ENCODE measurements at places on chromosomes 6 and 20. TPM values are rescaled to one million over a fixed set of nuclear protein-coding genes. Genes with fewer than 3 reads are reported as not detected.

The FOXA2 gene
- not detected for polyA plus RNA-seq

The LKAAEAR1 gene
- polyA plus RNA-seq: not detected

The SEMG1 gene
- polyA plus RNA-seq: not detected

The DEFB110 gene
- not detected for polyA plus RNA-seq

The CSNK2B gene
- 148 TPM for polyA plus RNA-seq

The DBNDD2 gene
- 26.4 TPM for polyA plus RNA-seq

The SIRPB2 gene
- 2.7 TPM for polyA plus RNA-seq

The SAMD10 gene
- polyA plus RNA-seq: 2.5 TPM

The CYP39A1 gene
- 2.8 TPM for polyA plus RNA-seq

The CLPSL1 gene
- not detected for polyA plus RNA-seq

The PLA2G7 gene
- polyA plus RNA-seq: 1.6 TPM

The BMP6 gene
- polyA plus RNA-seq: 1.0 TPM

- DNase-seq: no peak
Measured at GRCh38 chr6:3381233-3381921, 75.5 kb downstream of the SLC22A23 start.

- DNase-seq: peak; percentile 10
Measured at GRCh38 chr20:18007534-18008292, 38.9 kb downstream of the MGME1 start.

- no peak for DNase-seq
Measured at GRCh38 chr20:32702706-32703425, 29.1 kb upstream of the C20orf203 start.

DNA sequence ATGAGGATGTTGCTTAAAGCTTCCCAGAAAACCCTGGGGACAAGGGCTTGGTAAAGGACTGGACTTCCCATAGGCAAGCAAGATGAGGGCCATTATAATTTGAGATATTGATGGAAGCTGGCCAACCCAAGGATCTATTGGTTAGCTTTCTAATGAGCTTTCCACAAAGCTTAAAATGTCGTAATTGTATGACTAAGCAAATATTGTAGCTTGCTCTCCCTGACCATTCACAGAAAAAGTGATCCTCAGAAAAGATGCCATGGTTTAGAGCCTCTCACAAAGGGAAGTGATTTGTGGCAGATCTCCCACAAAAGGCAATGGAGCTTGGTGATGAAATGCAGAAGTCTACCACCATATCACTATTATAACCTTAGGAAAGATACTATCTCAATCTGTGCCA, 13.6 kb downstream of the IL17F start:
- no peak for DNase-seq

- DNase-seq: no peak
Measured at GRCh38 chr20:14491436-14491835, 154.0 kb upstream of the FLRT3 start.

- DNase-seq: no peak
Measured at GRCh38 chr6:33172688-33173534, 19.4 kb downstream of the COL11A2 start.

- DNase-seq: peak; percentile 40
Measured at GRCh38 chr6:128731249-128732165, 151.4 kb upstream of the LAMA2 start.

DNA sequence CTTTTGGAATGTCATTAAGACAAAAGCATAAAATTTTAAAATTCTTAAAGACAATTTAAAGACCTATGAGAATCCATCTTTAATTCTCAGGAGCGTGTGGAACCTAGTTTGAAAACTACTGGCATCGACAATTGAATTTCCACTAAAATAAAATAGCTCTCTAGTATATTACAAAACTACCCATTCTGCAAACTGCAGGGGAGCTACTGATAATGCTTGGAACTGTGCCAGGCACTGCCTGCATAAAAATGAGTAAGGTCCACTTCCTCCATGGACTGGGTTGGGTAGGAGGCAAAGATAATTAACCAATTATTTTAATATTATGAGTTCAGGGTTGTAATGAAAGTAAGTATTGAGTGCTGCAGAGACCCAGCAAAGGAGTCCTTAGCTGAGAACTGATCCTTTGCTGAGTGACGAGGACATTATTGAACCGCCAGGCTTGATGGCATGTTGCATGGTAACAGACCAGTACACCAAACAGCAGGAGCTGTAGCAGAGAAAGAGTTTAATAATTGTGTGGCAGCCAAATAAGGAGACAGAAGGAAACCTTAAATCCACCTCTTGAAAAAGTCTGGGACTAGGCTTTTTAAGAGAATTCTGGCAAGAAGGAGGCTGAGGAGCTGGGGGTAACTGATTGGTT, 261.3 kb downstream of the ESR1 start:
- DNase-seq: no peak

GRCh38 chr20:62918147-62918546, 8.2 kb downstream of the DIDO1 start:
- no peak for DNase-seq

- no peak for DNase-seq
Measured at GRCh38 chr20:2602046-2602735, 50.2 kb upstream of the NOP56 start.

DNA sequence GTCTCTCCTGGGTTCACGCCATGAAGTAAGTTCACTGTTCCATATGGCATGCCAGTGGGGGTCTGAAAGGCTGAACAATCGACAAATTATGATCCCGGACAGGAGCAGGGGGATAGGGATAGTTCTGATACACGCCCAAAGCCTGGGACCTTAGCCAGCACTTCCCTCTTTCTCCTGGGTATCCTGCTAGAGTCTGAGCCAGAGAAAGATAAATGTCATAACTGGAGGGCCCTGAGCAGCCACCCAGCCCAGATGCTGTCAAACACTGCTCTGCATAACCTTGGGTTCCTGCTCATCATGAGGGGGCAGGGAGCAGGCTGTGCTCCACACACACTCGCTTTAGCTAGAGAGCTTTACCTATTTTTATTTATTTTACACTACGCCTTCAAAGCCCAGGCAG, 12.3 kb downstream of the EDEM2 start:
- DNase-seq: no peak

GRCh38 chr20:45867136-45867818, 9.9 kb downstream of the ZSWIM3 start:
- no peak for DNase-seq

- peak; percentile 16 for DNase-seq
Measured at GRCh38 chr6:68639826-68640490, 4.9 kb downstream of the ADGRB3 start.

- DNase-seq: no peak
Measured at GRCh38 chr20:3483309-3483708, 12.5 kb downstream of the ATRN start.

DNA sequence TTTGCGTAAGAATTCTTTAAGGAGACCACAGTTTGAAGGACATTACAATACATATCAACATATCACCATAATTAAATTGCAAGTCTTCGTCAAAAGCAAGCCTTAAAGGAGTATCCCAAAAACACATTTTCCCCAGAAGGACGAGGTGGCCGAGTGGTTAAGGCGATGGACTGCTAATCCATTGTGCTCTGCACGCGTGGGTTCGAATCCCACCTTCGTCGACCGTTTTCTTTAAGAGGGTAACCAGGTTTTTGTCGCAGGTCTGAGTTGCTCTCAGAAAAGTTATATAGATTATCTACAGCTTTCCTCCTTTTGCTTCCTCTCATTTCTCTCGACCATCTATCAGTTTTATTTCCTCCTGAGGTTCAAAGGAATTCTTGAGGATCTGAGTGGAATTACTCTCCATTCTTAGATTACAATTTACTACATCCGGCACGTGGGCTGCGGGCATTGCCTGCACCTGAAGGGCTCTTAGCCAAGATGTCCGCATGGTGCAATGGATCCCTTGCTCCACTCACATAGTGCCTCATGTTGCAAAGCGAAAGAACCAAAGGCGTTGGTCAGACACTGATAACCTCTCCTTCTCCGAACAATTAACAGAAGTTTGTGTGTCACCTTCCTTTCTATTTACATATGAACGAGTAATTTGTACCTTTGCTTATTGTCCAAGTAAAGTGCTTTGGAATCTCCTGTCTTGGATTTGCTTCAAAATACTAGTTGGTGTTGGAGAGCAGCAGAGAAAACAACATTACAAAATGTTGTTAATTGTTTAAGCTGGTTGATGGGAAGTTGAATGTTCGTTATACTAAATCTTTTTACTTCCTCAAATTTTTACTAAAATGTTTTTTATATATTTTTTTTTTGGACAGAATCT, 14.0 kb downstream of the POM121L2 start:
- DNase-seq: no peak

GRCh38 chr6:10847684-10848083, 9.3 kb upstream of the MAK start:
- no peak for DNase-seq

GRCh38 chr20:24695529-24696225, 226.2 kb downstream of the SYNDIG1 start:
- no peak for DNase-seq

- DNase-seq: no peak
Measured at GRCh38 chr6:148887181-148887580, 140.4 kb downstream of the UST start.

DNA sequence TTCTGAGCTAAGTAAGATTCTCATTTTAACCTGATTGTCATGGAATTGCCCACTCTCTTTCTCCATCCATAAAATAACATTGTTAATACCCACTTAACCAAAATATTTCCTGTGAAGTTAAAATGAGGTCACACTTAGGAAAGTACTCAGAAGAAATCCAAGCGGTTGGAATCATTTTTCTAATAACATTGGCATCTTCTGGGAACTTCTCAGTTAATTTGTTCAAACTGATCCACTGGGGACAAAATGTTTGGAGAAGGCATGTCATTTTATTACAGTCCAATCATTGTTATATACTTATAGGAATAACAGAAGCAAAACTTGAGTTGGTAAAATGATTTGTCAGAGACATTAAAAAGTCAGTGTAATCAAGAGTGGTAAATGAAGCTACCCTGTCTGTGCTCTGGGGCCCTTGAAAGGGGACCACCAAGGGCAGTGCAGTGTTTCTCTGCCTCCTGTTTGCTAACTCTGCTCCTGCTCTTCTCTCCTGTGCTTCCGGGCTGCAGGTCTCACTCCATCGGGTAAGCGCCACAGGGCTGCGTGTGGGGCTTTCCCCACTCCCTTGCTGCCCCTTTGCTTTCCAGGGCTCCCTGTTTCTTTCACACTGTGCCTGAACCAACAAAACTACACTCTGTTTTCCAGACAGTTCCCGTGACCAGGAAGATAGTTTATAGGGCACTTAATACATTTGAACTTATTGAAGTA, 50.1 kb downstream of the HDDC2 start:
- DNase-seq: no peak

Data from muscle of back (tissue), 13 donors.